ENCODE measurements at places on chromosomes 13 and 19. TPM values are rescaled to one million over a fixed set of nuclear protein-coding genes. Genes with fewer than 3 reads are reported as not detected.

HCST gene
- total RNA-seq = 0.25 TPM

DNAJC15 gene
- not detected for total RNA-seq

PLD3 gene
- total RNA-seq = 264 TPM

EXOC3L2 gene
- 1.3 TPM for total RNA-seq

PLEKHA4 gene
- 2.6 TPM for total RNA-seq

TMEM221 gene
- total RNA-seq = 0.76 TPM

RANBP3 gene
- 43.6 TPM for total RNA-seq

PEG3 gene
- total RNA-seq = not detected

SLC1A6 gene
- not detected for total RNA-seq

NLRP9 gene
- total RNA-seq = not detected

DLL3 gene
- 4.9 TPM for total RNA-seq

DMKN gene
- total RNA-seq = 27.3 TPM

TICAM1 gene
- total RNA-seq = 8.6 TPM

KANK3 gene
- 4.5 TPM for total RNA-seq

ZNF563 gene
- not detected for total RNA-seq

CYP2F1 gene
- not detected for total RNA-seq

ZNF491 gene
- total RNA-seq = not detected

TNNI3 gene
- 8.4 TPM for total RNA-seq

BLOC1S3 gene
- 11.6 TPM for total RNA-seq

KLK15 gene
- not detected for total RNA-seq

KIRREL2 gene
- total RNA-seq = 0.64 TPM

NLRP11 gene
- not detected for total RNA-seq

CEACAM16 gene
- not detected for total RNA-seq

PSG1 gene
- total RNA-seq = 0.21 TPM

IRGC gene
- not detected for total RNA-seq

RNF17 gene
- total RNA-seq = not detected

FAM83E gene
- not detected for total RNA-seq
